ENCODE measurements at places on chromosomes 2 and 18.

GRCh38 chr2:151651274-151651673, 83.0 kb downstream of the NEB start:
- no peak for DNase-seq

GRCh38 chr18:66136039-66136438, 385.2 kb downstream of the CDH7 start:
- DNase-seq: no peak

DNA sequence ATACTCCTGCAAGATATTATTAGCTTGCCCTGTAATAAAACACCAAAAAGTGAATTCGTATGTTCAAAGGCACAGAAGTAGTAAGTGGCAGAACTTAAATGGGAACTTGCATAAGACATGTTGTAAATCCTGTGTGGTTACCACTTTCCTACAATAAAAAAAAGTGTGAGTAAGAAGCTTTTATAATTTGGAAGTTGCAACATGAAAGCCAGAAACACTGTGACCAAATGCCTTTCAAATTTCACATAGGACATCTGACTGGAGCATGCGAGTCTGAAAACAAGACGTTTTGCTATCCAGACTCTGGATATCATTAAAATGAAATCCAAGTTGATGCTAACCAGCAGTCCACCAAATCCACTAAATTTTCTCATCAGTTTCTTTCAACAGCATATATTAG, 886.2 kb upstream of the NRXN1 start:
- no peak for DNase-seq

DNA sequence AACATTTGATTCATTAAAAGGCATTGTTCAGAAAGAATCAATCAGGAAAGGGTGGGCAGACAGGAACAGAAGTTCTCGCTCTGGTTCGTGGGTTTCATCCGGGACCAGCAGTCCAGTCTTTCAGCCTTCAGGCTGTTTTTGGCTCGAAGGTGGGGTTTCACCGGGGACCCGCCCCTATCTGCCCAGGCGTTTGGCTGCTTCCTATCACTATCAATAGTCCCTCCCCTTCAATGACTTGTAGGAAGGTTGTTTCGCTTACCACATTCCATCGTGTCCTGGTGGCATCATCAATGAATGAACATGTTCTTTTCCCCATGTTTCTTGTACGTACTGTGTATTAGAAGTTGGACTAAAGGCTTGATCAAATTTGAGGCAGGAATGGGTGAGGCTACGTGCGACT, 130.3 kb downstream of the NEDD4L start:
- no peak for DNase-seq

DNA sequence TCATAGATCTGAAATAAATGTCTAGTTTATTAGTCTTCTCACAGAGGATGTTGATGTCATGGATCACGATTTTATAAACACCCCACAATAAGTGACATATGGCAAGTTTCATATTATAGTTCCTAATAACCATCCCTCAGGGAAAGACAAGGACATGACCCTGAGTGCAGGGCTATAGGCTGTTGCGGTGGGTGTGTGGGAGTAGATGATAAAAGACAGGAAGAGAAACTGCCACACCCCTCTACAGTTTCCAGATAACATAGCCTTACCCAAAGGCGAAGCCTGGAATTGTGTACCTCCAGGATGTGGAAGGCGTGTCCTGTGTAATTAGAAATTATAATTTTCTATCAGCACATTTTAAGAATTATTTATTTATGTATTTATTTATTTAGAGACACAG, 2.4 kb upstream of the NEDD4L start:
- no peak for DNase-seq
